Neural progenitor cell (in vitro differentiated cells): ENCODE measurements at places on chromosomes 3 and 15. TPM values are rescaled to one million over a fixed set of nuclear protein-coding genes. Genes with fewer than 3 reads are reported as not detected.
A peak's percentile ranks its signal among the peaks of the same experiment; 100 is the strongest.

DNA sequence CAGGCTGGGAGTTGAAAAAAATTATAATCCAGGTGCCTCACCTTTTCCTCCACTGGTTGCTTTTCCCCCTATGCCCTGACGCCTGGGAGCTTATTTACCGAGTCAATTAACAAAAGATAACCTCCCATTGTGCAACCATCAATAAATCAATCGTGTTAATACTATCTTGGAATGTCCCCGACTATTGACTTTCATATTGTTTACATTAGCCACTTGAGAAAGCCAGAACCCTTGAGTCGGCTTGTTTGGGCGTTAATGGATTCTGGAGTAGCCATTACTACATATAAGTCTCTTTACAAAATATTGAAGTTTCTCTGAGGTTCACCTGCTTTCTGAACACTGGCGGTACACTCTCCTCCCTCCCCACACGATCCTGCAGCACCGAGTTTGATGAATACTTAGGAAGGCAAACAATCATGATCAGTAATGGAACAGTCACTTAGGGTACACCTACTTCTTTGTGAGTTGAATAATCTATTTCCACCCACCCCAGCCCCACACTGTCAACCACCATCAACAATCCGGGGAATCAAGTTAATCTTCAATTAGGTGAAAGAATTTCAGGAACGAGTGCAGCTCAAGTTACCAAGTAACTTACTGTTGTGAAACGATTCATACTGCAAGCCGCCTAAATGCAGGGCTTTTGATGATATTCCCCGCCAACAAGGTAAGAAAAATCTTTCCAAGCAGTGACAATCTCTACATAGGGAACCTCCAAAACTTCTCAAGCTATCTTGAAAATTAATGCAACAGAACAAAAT lies 159.3 kb upstream of the NR2F2 start:
- H3K36me3 ChIP-seq: no peaks in the 10 kb centered on the region
- peaks cover 37% of the 10 kb centered on the region for H3K4me1 ChIP-seq
- peak; percentile 26 for DNase-seq
- H3K27me3 ChIP-seq: no peaks in the 10 kb centered on the region
- H3K4me3 ChIP-seq: no peak overlapping the region
- no peak overlapping the region for H3K27ac ChIP-seq

DNA sequence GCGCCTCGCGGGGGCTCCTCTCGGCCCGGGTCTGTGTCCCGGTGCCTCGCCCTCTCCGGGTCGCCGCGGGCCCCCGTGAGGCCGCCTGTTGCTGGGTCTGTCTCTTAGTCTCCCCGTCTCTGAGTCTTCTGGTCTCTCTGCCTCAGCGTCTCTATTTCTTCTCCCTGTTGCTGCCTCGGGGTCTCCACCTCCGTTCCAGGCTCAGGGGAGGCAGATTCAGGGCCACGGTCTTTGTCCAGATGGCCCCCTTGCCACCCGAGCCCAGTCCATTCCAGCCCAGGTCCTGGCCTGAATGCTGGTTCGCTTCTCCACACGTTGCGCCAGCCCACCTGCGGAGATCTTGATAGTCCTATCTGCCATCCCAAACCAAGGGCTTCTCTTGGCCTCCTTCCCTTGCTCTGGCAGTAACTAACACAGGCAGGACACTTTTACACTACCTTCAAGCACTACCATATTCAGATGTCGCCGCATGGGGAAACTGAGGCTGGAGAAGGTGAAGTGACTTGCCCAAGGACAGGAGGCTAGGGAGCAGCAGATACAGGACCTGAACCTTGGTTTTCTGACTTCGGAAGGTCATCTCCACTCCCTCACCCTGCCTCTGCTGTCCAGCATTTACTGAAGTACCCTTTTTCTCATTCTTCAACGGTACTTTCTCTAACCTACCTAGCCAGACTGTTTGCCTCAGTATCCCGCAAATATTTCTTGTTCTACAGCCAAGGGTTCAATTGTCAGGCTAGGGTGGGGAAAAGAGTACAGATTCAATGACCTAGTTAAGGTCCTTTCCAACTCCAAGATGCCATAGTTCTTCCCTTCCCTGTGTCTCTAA lies 616 bp upstream of the IGDCC4 start:
- peak overlapping the region; percentile 59 for H3K4me3 ChIP-seq
- peak; percentile 43 for DNase-seq
- no peaks in the 10 kb centered on the region for H3K27me3 ChIP-seq
- peaks cover 42% of the 10 kb centered on the region for H3K4me1 ChIP-seq
- no peaks in the 10 kb centered on the region for H3K36me3 ChIP-seq

GRCh38 chr15:25329696-25330095 lies 109.1 kb downstream of the UBE3A start:
- DNase-seq: no peak
- H3K27me3 ChIP-seq: no peaks in the 10 kb centered on the region
- H3K4me3 ChIP-seq: no peak overlapping the region
- no peak overlapping the region for H3K27ac ChIP-seq

DNA sequence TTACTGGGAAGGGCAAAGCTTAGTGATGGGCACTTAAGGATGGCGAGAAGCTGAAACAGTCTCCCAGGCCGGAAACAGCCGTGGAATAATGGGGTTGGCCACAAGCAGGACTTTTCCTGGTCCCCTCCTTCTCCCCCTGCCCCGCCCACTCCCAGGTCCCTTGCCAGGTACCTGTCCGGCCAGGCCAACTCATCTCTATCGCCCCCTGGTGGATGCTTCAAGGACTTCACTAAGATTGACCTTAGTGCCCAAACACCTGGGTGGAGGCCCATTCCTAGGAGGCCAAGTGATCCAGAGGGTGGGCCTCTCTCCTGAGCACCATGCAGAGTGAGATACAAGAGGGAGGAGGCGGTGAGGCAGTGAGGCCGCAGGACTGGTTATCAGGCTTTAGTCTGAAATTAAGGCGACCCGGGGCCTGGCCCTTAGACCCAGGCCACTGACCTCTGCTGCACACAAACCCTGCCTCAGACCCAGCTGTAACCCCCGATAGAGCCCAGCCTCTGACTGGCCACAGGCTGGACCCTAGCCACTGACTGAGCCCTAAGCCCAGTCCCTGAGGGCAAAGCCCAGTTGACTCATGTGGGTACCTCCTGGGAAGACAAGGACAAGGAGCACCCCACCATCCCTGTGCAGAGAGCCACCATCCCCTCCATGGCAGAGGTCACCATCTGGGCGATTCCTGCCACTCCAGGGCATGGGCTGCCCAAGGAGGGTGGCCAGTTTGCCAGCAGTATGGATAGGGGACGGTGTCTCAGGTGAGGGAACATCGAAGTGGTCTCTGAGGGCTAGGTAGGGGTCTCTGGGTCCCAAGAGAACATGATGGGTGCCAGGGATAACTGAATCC lies 37.6 kb downstream of the VIPR1 start:
- no peaks in the 10 kb centered on the region for H3K27me3 ChIP-seq
- H3K36me3 ChIP-seq: no peaks in the 10 kb centered on the region
- H3K4me3 ChIP-seq: no peak overlapping the region
- DNase-seq: peak; percentile 78
- no peaks in the 10 kb centered on the region for H3K4me1 ChIP-seq
- H3K27ac ChIP-seq: no peak overlapping the region

DNA sequence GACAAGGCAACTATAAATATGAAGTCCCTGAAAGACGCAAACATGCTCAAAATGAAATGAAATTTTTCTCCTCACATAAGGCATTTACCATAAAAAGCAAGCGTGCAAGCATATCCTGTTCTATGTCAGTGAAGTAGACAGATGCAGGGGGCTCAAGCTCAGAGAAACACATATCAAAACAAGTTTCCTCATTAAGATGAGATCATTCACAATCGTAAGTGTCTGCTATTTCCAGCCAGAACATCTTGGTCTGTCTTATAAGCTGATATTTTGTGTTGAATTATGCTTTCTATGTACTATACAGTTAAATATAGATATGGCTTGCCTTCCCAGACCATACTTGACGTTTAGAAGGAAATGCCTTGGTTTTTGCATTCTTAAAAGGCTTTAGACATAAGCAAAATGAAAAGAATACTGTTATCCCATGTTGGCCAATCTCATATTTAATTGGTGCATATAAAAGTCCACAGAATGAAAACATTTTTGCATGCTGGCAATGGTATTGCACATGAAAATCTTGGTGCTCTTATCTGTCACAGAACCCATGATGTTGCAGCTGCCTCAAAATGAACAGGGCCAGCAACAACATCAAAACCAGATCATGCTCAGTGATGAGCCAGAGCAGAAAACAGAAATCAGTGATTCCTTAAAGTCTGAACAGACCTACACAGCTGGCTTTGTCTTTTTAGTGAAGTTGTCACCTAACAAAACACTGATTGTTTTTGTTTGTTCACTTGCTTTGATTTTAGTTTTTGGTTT lies 65.4 kb downstream of the SIDT1 start:
- no peaks in the 10 kb centered on the region for H3K36me3 ChIP-seq
- H3K27me3 ChIP-seq: no peaks in the 10 kb centered on the region
- DNase-seq: no peak
- no peak overlapping the region for H3K27ac ChIP-seq

GRCh38 chr15:40536501-40536900 lies 28.3 kb downstream of the CCDC32 start:
- no peak overlapping the region for H3K4me3 ChIP-seq
- no peak overlapping the region for H3K27ac ChIP-seq
- no peaks in the 10 kb centered on the region for H3K36me3 ChIP-seq
- no peaks in the 10 kb centered on the region for H3K27me3 ChIP-seq
- no peaks in the 10 kb centered on the region for H3K4me1 ChIP-seq
- no peak for DNase-seq

DNA sequence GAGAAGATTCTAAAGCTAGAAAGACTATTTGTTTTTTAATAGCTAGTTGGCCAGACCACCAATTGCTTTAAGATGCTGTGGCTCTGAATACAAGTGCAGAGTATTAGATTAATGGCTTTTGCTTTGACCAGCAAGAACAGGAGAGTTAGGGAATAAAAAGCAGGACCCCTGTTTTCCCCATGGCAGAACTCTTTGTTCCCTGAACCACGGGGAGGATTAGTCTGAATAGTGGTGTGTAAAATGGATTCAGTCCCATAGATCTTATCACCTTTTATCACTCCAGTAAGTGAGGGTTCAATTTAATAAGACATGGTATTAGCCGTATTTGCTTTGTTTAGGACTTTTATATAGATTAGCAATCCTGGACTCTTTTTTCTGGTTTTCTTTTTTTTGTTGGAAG lies 562.6 kb upstream of the DPPA4 start:
- peaks cover 21% of the 10 kb centered on the region for H3K27me3 ChIP-seq
- peak; percentile 69 for DNase-seq
- no peaks in the 10 kb centered on the region for H3K36me3 ChIP-seq
- H3K4me1 ChIP-seq: peaks cover 13% of the 10 kb centered on the region
- H3K4me3 ChIP-seq: no peak overlapping the region

- H3K36me3 ChIP-seq: no peaks in the 10 kb centered on the region
- no peaks in the 10 kb centered on the region for H3K27me3 ChIP-seq
- DNase-seq: no peak
- H3K27ac ChIP-seq: no peak overlapping the region
- no peaks in the 10 kb centered on the region for H3K4me1 ChIP-seq
These were observed 8.8 kb upstream of the GNAT1 start for GRCh38 chr3:50182533-50183099.

DNA sequence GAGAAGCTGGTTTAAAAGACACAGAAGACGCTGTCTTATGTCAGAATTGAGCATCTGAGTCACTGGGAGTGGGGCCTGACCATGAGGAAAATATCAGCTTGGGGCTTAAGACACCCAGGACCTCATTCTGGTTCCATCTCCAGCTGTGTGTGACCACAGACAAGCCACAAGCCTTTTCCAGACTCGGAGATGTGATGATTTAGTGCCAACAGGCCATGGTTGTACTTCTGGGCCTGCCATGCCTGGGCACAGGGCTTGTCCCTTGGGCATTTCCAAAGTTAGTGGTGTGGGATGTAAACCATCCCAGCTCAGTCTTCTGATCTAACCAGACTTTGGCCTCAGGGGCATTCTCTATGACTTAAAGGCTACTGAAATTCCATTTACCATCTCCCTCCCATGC lies 269.8 kb downstream of the RYR3 start:
- no peaks in the 10 kb centered on the region for H3K4me1 ChIP-seq
- no peak overlapping the region for H3K4me3 ChIP-seq
- no peak overlapping the region for H3K27ac ChIP-seq
- H3K36me3 ChIP-seq: no peaks in the 10 kb centered on the region
- H3K27me3 ChIP-seq: no peaks in the 10 kb centered on the region

DNA sequence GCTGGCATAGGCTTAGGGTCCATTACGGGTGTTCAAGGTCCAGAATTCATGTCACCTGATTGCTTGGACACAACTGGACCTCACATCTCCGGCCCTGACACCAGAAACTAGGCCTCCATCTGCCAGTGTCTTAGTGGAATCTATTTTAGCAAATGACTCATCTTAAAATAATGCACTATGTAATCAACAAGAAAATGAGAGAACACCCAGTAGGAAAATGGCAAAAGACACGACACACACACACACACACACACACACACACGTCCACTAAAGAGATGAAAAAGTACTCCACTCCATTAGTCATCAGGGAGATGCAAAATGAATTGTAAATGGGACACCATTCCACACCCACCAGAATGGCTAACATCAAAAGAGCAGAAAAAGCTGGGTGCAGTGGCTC lies 11.2 kb downstream of the APBA2 start:
- H3K36me3 ChIP-seq: no peaks in the 10 kb centered on the region
- no peaks in the 10 kb centered on the region for H3K27me3 ChIP-seq
- no peak overlapping the region for H3K27ac ChIP-seq
- H3K4me1 ChIP-seq: no peaks in the 10 kb centered on the region

DNA sequence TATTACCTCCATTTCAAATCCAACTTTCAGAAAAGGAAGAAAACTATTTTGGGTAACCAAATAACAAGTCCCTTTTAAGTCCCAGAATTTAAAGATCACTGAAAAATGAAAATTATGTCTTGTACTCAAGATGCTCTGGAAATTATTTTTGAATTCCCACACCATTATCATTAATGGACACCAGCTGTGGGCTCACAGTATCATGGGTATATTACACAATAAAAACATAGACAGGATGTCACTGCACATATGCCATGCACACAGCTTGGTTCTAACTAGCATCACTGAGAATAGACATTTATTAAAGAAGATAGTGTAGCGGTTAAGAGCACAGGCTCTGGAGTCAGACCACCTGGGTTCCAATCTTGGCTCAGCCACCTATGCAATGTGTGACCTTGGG lies 130.4 kb downstream of the FRMD5 start:
- no peaks in the 10 kb centered on the region for H3K4me1 ChIP-seq
- no peaks in the 10 kb centered on the region for H3K27me3 ChIP-seq
- H3K27ac ChIP-seq: no peak overlapping the region
- H3K36me3 ChIP-seq: no peaks in the 10 kb centered on the region
- no peak overlapping the region for H3K4me3 ChIP-seq

- no peak for DNase-seq
- H3K27ac ChIP-seq: no peak overlapping the region
- no peaks in the 10 kb centered on the region for H3K36me3 ChIP-seq
These were observed 33.7 kb downstream of the PSTPIP1 start for GRCh38 chr15:77028451-77029165.

- H3K27me3 ChIP-seq: no peaks in the 10 kb centered on the region
- DNase-seq: peak; percentile 57
- no peak overlapping the region for H3K27ac ChIP-seq
- no peaks in the 10 kb centered on the region for H3K4me1 ChIP-seq
These were observed 42.3 kb upstream of the FXR1 start for GRCh38 chr3:180870008-180870699.

The FETUB gene
- not detected in 2 replicates for total RNA-seq

The ENTPD3 gene
- not detected in 2 replicates for total RNA-seq

The PIF1 gene
- 50.8 and 111 TPM in 2 replicates for total RNA-seq

The NEK11 gene
- 1.1 and 8.1 TPM in 2 replicates for total RNA-seq

The SPTBN5 gene
- 0.15 TPM in 1 of 2 replicates, not detected in the other for total RNA-seq

The SAMMSON gene
- total RNA-seq: not detected in 2 replicates

The DBR1 gene
- 20.2 and 32.1 TPM in 2 replicates for total RNA-seq

The ISLR gene
- 0.68 TPM in 1 of 2 replicates, not detected in the other for total RNA-seq
